ENCODE measurements at places on chromosomes 12 and 14.
A peak's percentile ranks its signal among the peaks of the same experiment; 100 is the strongest.

DNA sequence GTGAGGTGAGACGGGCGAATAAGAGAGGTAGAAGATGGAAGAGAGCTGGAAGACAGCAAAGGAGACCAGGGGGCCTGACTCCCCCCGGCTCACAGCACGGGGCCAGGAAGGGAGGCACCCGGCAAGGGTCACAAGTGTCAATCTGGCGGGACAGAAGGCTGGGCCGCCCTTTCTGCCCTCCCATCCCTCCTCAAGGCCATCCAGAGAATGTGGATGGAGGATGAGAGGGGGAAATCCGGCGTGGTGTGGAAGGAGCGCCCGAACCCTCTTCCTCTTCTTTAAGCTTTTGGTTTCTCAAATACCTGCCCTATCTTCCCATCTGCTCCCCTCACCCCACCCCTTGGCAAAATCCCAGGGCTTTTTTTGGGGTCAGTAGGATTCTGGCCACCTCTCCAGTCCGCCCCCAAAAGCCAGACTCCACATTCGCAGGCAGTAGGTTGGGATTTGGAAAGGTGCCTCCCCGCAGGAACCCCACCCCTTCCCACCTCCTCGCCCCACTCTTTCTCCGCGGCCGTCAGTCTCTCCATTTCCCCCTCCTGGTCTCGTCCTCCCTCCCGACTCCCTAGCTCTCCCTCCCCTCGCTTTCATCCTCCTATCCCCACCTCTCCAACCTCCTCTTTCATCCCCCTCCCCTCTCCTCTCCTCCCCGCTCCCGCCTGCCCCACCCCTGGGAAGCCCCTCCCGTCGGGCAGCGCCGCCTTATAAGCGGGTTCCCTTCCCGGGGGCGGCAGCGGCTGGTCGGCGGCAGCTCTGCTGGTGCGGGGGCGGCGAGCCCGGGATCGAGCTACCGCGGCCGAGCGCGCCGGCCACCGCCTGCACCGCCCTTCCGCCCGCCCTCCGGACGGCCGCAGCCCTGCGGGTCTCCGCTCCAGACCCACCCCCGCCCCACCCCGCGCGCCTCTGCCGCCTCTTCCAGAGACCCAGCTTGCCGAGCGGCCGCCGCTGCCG is at the start of gene PTMS:
TSS of gene PTMS (plus strand) at position 730 of the 948 bp plus-strand sequence. CDS start 343 bp downstream, outside the sequence.
- peak; percentile 83 for DNase-seq

GRCh38 chr12:74897425-74898211 is 312.0 kb downstream of the KCNC2 start:
- DNase-seq, result no peak

DNA sequence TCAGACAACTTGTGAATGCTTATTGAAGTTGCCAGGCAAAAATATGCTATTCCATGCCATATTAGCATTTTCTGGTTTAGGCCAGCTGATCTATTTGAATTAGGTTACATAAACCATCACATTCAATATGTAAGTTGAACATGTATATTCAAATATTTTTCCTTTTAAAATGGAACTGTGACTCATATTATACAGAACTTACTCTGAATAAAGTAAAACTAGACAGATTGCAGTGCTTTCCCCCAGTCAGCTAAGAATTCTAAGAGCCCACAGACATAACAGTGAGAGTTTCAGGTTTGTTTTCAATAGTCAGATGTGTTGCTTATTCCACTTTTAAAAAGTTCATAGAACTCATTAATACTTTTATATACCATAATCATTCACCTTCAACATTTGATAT is 119.8 kb downstream of the MGST1 start:
- DNase-seq, result no peak

DNA sequence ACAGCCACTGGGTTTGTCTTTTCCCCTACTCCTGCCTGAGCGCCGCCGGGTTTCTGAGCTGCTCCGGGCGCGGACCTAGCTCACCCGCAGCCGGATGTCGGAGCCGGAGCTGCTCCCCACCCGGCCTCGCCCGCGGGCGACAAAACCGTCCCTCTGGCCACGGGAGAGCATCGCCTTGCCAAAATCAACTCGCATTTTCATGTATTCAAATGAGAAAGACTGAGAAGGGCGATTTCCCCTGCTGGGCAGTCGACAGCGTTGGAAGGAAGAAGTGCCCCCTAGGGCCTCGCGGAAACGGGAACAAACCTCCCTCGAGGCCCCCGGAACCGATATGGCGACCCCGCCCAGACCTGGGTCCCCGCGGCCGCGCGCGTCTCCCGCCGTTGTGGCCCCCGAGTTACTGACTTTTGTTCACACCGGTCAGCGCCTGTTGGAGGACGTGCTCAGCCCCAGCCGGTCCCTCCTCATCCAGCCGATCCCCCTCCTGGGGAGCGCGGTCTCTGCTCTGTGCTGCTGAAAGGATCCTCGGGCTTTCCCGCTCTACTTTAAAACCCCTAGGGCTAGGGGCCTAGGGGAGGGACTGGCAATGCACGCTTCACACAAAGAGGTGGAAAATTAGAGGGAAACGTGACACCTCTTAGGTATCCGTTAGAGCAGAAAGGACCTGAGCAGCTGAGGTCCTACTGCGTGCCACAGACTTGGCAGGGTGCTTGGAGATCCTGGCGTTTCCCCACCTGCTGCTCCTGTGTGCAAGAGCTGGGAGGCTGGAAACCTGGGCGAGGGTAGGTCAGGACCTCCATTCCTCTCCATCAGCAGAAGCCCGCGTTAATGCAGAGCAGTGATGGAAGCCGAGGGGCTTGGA is 4.3 kb downstream of the TTC6 start:
- DNase-seq, result no peak

DNA sequence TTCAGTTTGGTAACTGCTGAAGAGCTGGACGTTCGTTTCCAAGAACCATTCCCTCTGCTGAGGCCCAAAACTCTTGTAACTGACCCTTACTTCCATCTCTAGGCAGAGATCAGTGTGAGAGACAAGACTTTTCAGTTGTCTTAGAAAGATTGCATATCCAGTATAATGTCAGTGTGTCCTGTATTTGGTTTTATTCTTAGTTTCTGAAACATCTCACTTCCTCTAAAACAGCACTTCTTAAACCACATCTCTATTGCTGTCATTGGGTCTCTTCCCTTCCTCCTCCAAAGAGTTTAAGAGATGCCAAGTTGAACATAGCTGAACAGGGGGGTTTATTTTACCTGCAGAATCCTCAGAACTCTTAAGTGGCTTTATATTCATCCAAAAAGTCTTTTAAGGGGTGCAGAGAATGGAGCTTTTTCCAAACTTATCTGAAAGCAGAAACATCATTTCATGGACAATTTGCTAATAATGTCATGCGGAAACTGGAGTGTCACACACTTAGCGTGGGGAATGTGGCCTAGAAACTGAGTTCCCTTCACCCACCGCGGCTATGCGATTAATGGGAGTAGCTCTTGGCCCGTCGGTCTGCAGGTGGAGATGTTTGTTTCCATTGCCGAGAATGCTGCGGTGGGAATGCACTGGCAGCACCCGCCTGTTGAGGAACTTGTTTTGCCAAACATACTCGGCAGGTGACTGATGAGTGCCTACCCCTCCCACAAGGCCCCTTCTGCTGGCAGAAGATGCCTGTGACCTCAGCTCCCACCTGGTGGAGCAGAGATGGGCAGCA is 148.2 kb downstream of the ADGRD1 start:
- no peak for DNase-seq

DNA sequence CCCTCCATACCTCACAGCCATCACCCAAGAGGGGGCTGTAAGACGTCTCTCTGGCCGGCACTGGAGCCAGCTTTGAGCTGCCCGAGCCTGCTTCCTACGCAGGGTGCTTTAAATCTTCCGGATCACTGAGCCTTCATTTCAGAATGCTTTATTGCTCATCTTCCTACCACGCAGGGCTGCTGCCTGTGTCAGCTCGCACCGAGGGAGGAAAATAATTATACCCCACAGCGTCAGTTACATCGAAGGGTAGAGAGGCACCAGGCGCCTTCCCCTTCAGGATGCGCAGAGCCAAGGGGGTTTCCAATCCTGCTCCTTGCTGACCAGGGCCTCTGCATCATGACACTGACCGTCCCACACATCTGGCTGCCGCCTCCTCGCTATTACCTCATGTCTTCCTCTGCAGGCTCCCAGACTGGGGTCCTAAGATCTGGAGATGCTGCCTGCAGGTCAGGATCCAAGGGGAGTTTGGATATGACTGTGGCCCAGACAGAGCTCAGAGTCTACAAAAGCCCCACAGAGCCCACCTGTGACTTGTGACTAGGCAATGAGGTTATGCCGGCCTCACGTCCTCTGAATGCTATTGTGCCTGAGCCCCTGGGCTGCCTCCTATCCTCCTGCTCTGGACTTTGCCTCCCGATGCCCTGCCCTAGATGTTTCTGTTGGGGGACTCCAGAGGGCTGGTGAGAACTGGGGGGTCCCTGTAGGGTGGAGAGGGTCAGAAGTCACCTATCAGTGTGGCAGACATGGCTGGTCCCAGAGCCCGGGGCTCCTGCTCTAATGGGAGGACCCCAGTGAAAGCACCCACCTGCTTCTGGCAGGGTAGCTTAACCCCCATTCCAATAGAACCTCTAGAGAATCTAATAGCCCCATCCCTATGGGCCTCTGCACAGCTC is 220.3 kb upstream of the RTL1 start:
- no peak for DNase-seq

GRCh38 chr12:129571901-129572494 is 331.8 kb downstream of the TMEM132D start:
- DNase-seq, result no peak

DNA sequence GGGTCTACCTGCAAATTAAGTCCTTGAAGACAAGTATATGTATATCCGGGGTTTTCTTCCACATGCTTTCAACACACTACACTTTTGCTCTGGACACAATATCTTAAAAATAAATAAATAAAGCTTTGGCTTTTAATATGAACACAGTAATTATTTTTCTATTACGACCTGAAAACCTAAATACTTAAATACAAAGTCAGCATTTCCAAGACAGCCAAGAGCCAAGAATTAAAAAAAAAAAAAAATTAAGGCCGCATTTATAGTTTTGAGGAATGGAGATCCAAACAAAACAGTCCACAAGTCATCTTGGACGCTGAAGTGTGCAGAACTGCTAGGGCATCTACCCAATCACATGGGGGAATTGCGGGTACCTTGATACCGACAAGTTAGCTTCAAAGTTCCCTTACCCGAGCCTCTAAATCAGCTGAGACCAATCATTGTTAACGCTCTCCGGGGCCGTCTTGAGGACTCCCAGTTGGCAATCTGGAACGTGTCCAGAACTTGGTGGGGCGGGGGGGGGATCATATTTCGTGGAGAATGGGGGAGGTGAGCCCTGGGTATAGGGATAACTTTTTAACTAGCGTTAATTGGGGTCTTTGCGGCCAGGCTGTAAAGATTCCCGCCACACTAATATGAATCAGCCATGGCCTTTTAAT is 731 bp upstream of the PCNX4 start:
- DNase-seq, result peak; percentile 66

DNA sequence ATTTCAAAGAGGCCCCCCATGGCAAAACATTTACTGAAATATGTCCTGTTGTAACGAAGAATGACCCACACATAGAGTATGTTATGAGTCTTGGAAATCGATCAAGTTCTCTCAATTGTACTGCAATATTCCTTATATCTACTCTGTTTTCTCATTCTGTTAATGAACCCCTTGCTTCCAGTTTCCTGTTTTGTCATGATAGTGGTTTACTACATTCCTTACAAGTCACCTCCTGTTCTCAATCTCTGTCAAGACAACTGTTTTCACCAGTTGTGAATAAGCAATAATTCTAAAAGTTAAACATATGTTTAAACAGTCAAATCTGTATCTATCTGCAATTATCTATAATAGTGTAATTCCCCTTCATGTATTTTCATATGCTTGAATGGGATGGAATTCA is 16.4 kb upstream of the ARID2 start:
- no peak for DNase-seq

DNA sequence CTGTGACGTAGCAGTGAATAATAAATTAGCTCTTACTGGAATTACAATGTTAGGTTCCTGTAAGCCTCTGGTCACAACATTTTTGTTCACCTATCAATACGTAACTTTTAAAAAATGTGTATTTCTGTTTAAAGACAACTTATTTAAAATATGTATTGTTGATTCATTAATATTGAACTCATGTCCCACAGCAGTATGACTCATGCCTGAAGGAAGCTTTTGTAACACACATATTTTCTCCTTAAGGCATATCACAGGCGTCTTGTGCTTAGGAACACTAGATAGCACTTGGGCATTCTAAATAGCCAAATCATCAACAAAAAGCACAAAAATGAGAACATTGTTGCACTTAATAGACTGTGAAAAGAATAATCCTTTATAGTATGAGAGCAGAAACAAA is 92.5 kb downstream of the GPHN start:
- DNase-seq, result no peak

DNA sequence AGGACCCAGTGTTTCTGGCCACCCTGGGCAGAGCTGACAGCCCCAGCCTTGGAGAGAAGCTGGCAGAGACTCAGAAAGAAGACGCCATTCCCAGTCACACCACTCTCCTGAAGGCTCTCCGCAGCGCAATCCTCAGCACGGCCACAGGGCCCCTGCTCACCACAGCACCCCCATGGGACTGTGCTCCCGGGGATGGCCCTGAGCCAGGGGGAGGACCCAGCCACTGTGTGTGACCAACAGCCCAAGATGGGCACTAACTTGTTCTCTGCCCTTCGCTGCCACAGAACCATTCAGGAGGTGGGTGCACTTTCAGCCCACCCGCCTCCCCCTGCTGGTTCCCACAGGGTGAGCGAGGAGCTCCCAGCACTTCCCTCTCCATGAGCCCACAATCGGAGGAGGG is 57.1 kb downstream of the CCNK start:
- no peak for DNase-seq

DNA sequence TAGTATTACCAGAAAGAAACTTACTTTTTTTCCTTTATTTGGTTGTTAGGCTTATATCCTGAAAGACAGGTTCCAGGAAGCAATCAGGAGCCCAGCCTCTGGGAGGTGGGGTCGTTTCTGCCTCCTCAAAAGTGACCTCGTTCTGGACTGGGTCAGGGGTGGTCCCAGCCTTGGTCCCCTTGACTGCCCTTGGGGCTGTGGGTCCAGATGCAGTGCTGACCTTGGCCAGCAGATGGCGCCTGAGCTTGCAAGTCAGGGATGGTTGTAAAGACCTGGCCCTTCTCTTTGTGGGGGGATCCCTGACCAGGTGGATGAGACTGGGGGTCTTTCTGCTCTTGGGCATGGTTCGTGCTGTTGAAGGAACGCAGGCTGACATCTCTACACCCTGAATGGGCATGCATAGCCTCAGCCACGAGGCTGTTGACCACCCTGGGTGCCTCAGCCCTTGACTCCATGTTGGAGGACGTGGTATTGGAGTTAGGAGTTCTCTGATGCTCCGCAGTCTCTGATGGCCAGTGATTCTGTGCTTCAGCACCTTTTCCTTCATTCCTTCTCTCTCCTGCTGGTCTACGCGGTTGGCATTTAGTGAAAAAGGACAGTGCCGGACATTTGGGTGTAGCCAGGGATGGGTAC is 62.4 kb downstream of the ADCK1 start:
- peak; percentile 78 for DNase-seq

DNA sequence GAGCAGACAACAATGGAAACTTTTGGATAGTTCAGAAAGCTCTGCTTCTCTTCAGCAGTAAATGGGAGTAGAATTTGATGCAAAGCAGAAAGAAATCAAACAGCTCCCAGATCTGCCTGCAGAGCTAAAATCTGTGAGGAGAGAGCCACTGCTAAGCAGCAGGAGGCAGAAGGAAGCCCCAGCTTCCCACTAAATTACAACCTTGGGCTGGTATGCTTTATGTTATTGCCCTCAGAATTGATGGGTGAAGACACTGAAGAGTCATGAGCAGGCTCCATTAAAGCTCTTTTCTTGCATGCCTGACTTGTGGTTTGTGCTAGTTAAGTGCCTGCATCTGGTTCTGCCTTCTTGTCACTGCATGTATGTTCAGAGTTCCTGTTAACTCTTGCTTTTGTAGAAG is 8.4 kb downstream of the ZC2HC1C start:
- DNase-seq, result no peak

GRCh38 chr12:121175383-121176119 is 34.4 kb upstream of the P2RX4 start:
- no peak for DNase-seq
